ENCODE measurements at places on chromosomes 7 and 10.

DNA sequence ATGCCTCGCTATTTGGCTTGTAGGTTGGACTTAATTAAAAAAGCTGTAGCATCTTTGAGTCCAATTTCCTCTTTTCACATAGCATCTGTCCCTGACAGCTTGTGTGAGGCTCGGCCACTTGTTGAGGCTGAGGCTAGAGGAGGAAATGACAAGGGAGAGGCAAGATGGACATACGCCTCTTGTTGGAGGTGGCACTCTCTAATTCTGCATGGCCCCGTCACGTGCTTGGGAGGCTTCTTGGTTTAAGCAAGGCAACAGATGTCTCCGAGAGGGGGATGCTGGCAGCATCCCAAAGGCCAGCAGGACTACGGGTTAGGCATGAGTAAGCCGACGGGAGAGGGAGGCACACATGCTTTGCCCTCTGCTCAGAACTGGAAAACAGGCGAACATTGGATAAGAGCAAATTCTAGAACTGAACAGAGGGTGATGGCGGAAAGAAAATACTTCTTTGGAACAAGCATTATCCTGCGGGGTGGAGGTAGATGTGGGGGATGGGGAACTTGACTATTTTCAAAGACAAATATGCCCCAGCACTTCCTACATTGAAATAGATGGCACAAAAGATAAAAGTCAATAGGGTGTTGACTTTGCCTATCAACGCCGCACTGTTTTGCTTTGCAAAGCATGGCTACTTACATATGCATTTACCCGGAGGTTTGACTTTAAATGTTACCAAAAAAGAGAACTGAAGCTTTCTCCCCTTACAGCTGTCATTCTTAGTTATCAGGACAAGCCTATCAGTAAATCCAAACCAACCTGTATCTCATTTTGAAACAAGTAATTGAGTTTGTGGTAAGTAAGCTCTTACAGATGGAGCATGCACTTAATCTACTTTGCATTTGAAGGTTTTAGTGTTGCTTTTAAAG lies 94.8 kb downstream of the CHN2 start:
- DNase-seq: no peak

GRCh38 chr10:92265687-92266258 lies 25.1 kb downstream of the CPEB3 start:
- no peak for DNase-seq

GRCh38 chr10:95355301-95355700 lies 64.5 kb upstream of the PDLIM1 start:
- DNase-seq: no peak

DNA sequence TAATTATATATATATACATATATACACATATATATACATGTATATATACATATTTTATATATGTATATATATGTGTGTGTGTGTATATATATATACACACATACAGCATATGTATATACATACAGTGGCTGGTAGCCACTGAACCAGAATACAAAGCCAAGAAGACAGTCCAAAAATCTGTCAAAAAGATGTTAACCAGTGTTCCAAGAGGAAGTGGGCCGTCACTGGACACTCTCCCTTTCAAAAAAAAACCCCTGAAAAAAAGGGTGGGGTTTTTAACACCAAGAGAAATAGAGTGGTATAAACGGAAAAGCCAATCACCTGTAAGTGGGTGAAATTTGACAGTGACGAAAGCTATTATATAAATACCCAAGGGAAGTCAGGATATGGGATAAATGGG lies 31.1 kb upstream of the C1GALT1 start:
- no peak for DNase-seq
